Endodermal cell (in vitro differentiated cells): ENCODE measurements at places on chromosomes 7 and 10. TPM values are rescaled to one million over a fixed set of nuclear protein-coding genes. Genes with fewer than 3 reads are reported as not detected.

Gene KCNH2
- 1.1 and 1.7 TPM in 2 replicates for total RNA-seq

Gene ASCC1
- total RNA-seq, result 28.7 to 48.7 TPM (median 29.2 TPM) in 3 replicates

Gene ZNRF2
- 15.0 and 15.5 TPM in 2 replicates for total RNA-seq

Gene C10orf67
- not detected in 2 replicates for total RNA-seq

Gene SPDYE6
- not detected in 2 replicates for total RNA-seq

Gene COMMD3
- total RNA-seq, result 9.0 and 10.4 TPM in 2 replicates
